ENCODE measurements at places on chromosomes 7 and 10.

GRCh38 chr10:97116462-97117162, 69.1 kb downstream of the SLIT1 start:
- no peak for DNase-seq

DNA sequence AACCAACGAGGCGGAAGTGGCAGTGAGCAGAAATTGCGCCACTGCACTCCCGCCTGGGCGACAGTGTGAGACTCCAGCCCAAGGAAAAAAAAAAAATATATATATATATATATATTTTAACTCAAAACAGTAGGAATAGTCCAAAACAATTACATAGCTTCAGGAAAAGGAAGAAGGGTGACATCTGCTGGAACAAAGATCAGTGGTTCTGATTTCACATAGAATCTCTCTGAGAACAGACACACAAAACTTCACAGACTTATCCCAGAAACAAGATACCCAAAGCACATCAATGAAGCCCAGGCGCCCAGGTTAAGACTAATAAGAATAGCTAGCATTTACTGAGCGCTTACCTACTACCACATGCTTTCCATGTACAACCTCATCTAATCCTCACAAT, 45.0 kb downstream of the DNMBP start:
- no peak for DNase-seq

GRCh38 chr7:130476297-130477150, 15.4 kb upstream of the MEST start:
- no peak for DNase-seq

GRCh38 chr10:70671619-70672164, 614 bp upstream of the ADAMTS14 start:
- no peak for DNase-seq

- DNase-seq, result no peak
These were observed 107.0 kb upstream of the KCTD7 start for GRCh38 chr7:66521675-66522074.

- DNase-seq, result no peak
These were observed 425.4 kb downstream of the RPS24 start for GRCh38 chr10:78458983-78459638.

DNA sequence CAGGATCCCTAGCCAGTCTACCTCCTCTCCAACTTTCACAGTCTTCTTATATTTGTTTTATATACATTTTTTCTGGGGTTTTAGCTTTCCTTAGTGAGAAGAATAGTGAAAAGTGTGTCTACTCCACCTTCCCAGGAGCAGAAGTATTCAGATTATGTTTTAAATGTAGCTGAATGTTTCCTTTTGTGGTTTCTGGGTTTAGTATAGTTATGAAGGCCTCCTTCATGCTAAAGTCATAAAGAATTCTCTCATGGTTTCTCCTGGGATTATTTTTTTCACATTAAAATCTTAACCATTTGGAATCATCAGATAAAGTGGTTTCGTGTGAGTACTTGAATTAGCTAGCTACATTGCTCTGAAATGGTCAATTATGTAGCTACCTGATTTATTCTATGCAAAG, 50.9 kb downstream of the ANKMY2 start:
- DNase-seq, result no peak

DNA sequence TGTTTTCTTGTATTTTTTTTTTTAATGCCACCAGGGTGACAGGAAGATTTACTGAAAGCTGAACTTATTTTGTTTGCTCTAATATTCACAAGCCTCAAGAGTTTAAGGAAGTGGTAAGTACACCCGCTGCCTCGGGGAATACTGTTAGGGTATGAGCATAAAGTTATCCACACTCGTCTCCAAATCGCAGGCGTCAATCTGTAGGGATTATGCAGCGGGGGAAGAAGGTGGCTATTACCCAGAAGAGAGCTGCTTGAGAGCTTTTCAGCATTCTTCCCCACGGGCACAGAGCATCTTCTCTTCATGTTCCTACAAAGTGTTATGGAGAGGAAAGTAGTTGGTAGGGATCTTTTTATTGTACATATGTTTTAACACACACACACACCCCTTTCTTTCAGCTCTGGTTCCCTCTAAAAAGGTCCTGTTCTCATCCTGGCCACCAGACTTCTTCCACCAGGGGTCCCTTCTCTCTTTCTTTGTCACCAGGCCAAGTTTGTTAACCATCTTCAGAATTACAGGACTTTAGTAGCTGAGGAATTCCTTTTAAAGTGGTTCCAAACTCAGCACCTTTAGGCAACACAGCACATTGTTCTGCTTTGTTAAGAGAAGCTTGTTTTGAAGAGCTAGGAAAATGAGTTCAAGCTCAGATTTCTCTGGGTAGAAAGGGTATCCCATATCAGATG, 411.6 kb upstream of the GALNT17 start:
- no peak for DNase-seq

DNA sequence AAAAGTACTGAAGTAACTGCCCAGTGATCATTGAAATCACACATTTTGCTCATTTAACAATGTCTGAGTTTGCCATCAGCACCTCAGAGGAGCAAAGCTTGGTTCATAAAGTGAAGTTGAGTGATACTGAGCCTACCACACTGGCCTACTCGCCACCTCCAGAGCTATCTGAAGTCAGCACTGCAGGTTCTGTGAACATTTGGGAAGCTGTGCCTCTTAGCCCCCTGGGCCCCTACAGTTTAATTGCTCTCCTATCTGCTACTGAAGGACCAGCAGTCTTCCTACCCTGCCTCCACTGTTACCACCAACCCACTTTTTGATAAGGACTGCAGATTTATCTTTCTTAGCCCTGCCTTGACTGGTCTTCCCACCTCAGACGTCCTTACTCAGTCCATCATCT, 2.0 kb upstream of the SEMA4G start:
- DNase-seq, result no peak

GRCh38 chr10:42754155-42755027, 28.2 kb upstream of the BMS1 start:
- no peak for DNase-seq

DNA sequence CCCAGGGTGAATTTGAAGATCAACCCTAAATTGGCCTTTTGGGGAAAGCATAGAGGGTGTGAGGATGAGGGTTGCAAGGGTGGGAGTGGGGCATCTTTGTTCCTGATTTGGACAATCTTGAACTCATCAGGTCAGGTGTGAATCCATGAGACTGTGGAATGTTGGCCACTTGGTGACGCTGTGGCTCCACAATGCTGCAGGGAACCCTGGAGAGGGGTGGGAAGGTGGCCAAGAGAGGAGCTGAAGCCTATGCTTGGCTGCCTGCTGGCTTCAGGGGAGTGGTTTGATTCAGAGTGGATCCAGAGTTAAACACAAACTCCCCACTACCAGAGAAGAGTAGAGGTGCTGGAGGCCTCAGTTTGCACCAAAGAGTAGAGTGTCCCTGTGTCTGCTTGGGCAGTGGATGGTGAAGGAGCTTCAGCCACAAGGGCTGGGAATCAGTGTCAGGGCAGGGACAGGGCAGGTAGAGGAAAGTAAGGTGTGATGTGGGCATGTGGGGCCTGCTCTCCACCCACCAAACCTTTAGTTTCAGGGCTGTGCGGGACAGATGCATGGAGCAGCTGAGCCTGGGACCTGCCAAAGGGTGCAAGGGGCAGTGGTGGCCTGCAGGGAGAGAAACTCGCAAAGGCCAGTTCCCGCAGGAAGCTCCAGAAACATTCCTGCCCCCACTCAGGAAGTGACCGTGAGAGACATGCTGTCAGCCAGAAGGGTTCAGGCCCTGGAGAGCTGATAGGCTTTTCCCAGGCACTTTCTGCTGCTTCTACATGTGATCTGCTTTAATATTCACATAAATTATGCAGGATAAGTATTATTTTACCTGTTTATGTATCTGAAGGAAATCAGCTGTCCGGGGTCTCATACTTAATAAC, 81.0 kb upstream of the PRSS58 start:
- DNase-seq, result peak; percentile 56

DNA sequence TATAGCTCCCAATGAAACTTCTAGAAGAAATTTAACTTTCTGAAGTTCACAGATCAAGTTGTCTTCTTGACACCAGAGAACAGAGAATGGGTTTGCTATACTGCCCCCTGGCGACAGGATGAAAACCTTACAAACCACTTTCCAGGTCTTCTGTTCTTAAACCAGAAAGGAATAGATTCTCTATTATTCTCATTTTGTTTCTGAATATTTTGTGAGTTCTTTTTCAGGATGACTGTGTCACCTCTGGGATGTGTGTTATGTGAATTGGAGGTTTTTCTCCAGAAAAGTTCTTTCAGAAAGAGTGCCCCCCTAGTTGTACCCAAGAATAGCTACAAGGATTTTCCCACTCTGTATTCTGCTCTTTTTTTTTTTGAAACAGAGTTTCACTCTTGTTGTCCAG, 6.3 kb downstream of the IFT22 start:
- DNase-seq, result peak; percentile 8

Data from midbrain (tissue), 1 donor.